Activated naive CD8-positive, alpha-beta T cell treated with anti-CD3 and anti-CD28 coated beads for 36 hours (primary cell): ENCODE measurements at places on chromosomes 3 and 15. TPM values are rescaled to one million over a fixed set of nuclear protein-coding genes. Genes with fewer than 3 reads are reported as not detected.
A peak's percentile ranks its signal among the peaks of the same experiment; 100 is the strongest.

ARID3B gene
- 23.5 TPM for total RNA-seq

XPC gene
- total RNA-seq: 19.8 TPM

FBXW12 gene
- not detected for total RNA-seq

DNA sequence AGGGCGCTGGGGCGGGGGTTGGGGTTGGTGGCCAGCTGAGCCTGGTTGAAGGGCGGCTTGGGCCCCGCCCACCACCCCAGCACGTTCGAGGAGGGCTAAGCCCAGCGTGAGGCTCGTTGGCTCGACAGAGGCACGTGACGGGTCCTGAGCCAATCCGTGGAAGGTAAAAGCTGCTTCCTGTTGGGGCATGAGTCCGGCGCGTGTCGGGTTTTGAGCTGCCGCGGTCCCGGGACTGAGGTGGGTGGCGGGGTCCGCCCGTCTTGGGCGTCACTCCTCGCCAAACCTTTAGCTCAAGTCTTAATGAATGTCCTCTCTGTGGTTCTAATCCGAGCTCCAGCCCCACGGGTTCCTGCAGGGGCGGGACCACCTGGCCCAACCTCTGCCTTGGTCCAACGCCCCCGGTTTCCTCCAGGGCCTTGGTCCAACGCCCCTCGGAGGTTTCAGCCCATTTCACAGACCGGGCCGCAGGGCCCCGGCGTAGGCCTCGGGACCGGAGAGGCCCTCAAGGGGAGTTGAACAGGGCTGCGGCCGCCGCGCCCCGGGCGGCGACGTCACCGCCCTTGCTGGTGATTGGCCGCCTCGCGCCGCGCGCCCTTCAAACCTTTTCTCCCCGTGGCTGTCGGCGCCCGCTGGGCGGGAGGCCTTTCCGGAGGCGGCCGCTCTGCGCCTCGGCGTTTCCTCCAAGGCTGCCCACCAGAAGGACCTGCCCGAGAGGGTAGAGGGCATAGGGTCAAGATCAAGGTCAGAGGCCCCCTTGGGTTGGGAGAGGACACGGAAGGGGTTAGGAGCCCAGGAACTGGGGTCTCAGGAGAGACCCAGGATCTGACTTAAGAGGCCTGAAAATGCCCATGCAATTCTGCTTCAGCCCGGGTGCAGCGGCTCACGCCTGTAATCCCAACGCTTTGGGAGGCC is at the start of gene RCCD1:
Gene RCCD1, plus strand, starts transcription at position 173 of the 912 bp plus-strand sequence. CDS start 1,851 bp downstream, outside the sequence.
- peak; percentile 92 for DNase-seq
- H3K27me3 ChIP-seq: no peaks in the 10 kb centered on the region
- peaks cover 3% of the 10 kb centered on the region for H3K4me1 ChIP-seq

GRCh38 chr3:129315223-129315997 is 36.7 kb downstream of the HMCES start:
- peak overlapping the region; percentile 87 for H3K27ac ChIP-seq
- H3K4me1 ChIP-seq: peaks cover 33% of the 10 kb centered on the region
- H3K36me3 ChIP-seq: peaks cover 6% of the 10 kb centered on the region
- peak; percentile 40 for DNase-seq
- H3K4me3 ChIP-seq: peak overlapping the region; percentile 94
- H3K27me3 ChIP-seq: no peaks in the 10 kb centered on the region

- H3K27me3 ChIP-seq: peaks cover 31% of the 10 kb centered on the region
- H3K27ac ChIP-seq: peak overlapping the region; percentile 100
- H3K4me3 ChIP-seq: peak overlapping the region; percentile 100
- DNase-seq: peak; percentile 78
Measured at GRCh38 chr3:186783731-186784515, 546 bp downstream of the EIF4A2 start.

DNA sequence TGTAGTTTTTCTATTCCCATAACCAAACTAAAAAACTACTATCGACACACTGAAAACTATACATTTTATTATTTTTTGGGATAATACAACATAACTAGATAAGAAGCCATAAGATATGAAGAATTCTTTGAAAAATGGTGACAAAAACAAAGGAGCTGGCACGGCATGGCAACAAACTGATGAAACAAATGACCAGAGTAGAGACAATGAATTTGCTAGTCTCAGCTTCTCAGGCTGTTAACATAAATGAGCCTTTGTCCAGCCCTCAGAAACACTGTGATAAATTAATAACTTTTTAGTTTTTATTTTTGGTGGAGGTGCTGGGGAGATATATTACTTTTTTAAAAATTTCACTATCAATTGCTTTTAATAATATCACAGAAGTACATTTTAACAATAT is 100.7 kb downstream of the SMARCC1 start:
- H3K36me3 ChIP-seq: peaks cover 27% of the 10 kb centered on the region
- no peak overlapping the region for H3K27ac ChIP-seq
- no peaks in the 10 kb centered on the region for H3K27me3 ChIP-seq
- H3K4me3 ChIP-seq: no peak overlapping the region
- DNase-seq: no peak

DNA sequence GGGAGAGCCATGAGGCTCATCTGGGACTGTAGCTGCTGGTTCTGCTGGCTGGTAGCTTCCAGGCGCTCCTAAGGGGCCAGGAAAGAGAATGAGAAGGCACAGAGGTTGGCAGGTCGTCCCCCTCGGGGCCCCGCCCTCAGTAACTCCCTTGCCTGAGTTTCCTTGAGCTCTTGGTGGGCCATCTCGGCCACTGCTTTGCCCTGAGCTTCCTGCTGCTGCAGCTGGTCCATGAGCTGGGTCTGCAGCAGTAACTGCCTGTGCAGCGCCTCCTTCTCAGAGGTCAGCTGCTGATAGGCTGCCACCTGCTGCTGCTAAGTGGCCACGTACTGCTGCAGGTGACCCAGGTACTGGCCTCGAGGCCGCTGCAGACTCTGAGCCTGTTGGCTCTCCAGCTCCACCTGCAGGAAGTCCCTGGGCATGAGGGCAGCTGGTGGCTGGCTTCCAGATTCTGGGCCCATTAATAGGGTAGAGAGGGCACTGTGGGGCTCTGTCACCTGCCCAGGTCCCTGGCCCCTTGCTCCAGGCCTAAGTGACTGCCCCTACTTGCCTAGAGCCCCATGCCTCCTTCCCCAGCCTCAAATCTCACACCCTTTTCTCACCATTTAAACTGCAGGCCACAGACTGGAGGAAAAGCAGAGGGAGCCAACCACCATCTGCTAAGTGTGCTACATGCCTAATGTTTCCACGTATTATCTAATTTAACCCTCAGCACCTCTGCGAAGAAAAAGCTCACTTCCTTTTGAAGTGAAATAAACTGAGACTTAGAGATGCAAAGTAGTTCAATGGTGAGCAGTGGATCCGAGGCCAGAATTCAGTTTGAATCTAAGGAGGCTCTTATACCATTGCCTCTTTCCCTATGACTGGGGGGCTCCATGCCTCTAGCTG is 10.8 kb upstream of the VPS33B start:
- H3K27me3 ChIP-seq: no peaks in the 10 kb centered on the region
- no peak overlapping the region for H3K27ac ChIP-seq
- no peaks in the 10 kb centered on the region for H3K36me3 ChIP-seq
- peaks cover 3% of the 10 kb centered on the region for H3K4me1 ChIP-seq
- peak; percentile 64 for DNase-seq

DNA sequence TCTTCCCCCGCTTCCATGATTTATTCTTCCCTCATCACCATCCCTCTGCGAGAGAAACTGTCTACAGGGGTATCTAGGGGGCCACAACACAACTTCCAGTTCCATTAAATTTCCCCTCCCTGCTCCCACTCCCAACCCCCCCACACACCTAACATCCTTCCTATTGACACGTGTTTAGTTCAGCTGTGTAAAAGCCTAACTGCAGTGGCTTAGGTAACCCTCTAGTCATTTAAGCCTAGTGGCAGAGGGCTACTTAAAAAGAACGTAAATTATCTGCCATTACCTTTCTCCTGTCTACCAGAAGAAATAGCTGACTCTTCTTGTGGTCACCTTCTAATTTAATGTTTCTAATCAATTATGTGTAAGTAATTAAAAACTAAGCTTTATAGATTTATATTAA is 56.3 kb downstream of the ZNF148 start:
- peaks cover 11% of the 10 kb centered on the region for H3K4me1 ChIP-seq
- no peak overlapping the region for H3K4me3 ChIP-seq
- H3K27ac ChIP-seq: no peak overlapping the region
- H3K36me3 ChIP-seq: peaks cover 36% of the 10 kb centered on the region
- no peaks in the 10 kb centered on the region for H3K27me3 ChIP-seq

GRCh38 chr3:64536166-64536565 is 151.6 kb downstream of the ADAMTS9 start:
- H3K27ac ChIP-seq: no peak overlapping the region
- no peaks in the 10 kb centered on the region for H3K36me3 ChIP-seq
- H3K4me3 ChIP-seq: no peak overlapping the region
- H3K4me1 ChIP-seq: peaks cover 8% of the 10 kb centered on the region
- H3K27me3 ChIP-seq: peaks cover 11% of the 10 kb centered on the region

- DNase-seq: no peak
- no peaks in the 10 kb centered on the region for H3K27me3 ChIP-seq
- H3K4me1 ChIP-seq: peaks cover 18% of the 10 kb centered on the region
- no peak overlapping the region for H3K4me3 ChIP-seq
- peaks cover 13% of the 10 kb centered on the region for H3K36me3 ChIP-seq
- no peak overlapping the region for H3K27ac ChIP-seq
Measured at GRCh38 chr3:33664195-33664594, 53.9 kb downstream of the CLASP2 start.

- no peaks in the 10 kb centered on the region for H3K27me3 ChIP-seq
- H3K27ac ChIP-seq: peak overlapping the region; percentile 87
- H3K4me3 ChIP-seq: peak overlapping the region; percentile 6
- peaks cover 62% of the 10 kb centered on the region for H3K4me1 ChIP-seq
Measured at GRCh38 chr3:190617185-190617584, 103.3 kb downstream of the IL1RAP start.

GRCh38 chr3:52688266-52688665 is 2.4 kb downstream of the GNL3 start:
- peaks cover 68% of the 10 kb centered on the region for H3K36me3 ChIP-seq
- no peaks in the 10 kb centered on the region for H3K27me3 ChIP-seq
- DNase-seq: no peak
- H3K4me1 ChIP-seq: peaks cover 63% of the 10 kb centered on the region
- H3K27ac ChIP-seq: peak overlapping the region; percentile 93

GRCh38 chr3:125165189-125165947 is 47.2 kb downstream of the SLC12A8 start:
- H3K27me3 ChIP-seq: no peaks in the 10 kb centered on the region
- H3K4me3 ChIP-seq: no peak overlapping the region
- H3K4me1 ChIP-seq: peaks cover 2% of the 10 kb centered on the region
- no peaks in the 10 kb centered on the region for H3K36me3 ChIP-seq

DNA sequence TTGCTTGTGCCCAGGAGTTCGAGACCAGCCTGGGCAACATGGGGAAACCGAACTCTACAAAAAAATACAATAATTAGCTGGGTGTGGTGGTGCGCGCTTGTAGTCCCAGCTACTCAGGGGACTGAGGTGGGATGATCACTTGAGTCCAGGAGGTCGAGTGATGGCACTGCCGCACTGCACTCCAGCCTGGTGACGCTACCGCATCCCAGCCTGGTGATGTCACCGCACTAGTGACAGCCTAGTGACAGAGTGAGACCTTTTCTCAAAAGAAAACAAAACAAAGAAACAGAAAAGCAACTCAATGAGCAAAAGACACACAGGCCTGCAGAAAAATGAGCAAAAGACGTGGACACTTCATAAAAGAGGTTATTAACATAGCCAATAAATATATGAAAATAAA is 19.9 kb upstream of the SYNM start:
- H3K27me3 ChIP-seq: peaks cover 24% of the 10 kb centered on the region
- H3K4me1 ChIP-seq: peaks cover under 1% of the 10 kb centered on the region
- H3K4me3 ChIP-seq: no peak overlapping the region
- no peaks in the 10 kb centered on the region for H3K36me3 ChIP-seq

DNA sequence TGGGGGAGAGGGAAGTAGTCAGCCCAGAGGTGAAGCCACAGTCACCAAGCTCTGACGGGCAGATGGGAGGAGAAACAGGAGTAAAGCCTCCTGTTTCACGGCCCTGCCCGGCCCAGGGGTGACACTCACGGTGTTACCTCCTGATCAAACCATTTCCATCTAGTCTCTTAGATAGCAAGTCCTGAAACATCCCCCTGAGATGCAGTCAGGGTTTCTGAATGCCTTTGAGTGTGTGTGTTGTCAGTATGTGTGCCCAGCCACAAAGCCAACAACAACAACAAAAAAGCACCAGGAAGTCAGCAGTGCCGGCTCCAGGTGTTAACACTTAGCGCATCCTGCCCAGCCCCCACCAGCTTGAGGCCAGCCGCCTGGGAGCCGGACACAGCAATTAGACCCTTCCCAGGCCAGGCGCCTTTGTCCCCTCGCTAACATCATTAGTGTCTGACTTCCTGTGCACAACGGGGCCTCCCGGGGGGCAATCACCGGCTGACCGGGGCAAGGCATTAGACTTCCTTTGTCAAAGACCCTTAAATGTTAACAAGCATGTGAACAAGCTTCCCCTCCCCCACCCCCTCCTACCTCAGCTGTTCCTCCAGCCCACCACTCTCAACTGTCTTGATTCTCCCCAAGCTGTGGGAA is 34.5 kb downstream of the IL17RD start:
- no peak overlapping the region for H3K27ac ChIP-seq
- H3K27me3 ChIP-seq: no peaks in the 10 kb centered on the region
- peaks cover 2% of the 10 kb centered on the region for H3K4me1 ChIP-seq

DNA sequence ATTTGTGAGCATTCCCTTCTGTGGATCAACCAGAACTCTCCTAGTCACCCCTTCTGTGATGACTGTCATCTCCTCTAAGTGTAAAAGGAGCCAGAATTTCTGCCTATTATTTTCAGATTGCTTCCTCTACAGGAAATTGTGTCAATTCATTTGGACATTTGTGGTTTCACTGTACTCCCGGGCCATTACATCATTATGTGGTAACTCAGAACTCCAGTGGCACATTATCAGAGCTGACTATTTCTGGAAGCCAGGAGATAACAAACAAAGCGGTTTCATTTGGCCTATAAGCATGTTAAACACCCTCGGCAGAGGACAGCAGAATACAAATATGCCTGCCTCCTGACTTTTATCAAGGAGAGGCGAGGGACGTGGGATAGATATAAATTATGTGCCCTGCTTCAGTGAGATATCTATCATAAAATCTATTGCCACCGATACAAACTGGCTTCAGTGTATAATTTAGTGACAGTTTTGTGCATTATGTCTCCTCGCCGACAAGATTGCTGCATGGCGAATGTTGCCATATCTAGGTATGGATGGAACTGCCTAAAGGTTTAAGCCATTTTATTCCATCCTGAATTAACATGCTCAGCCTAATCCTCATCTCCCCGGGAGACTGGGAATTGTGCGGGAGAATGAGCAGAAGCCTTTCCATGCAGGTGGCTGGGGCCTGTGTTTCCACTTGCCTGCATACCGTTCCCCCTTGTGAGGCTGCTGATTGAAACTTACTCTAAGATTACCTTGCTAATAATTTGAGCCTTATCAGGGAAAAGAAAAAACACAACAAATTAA is 193.4 kb upstream of the SEMA6D start:
- no peak overlapping the region for H3K27ac ChIP-seq
- no peaks in the 10 kb centered on the region for H3K4me1 ChIP-seq
- no peaks in the 10 kb centered on the region for H3K36me3 ChIP-seq
- no peak for DNase-seq
- peaks cover 17% of the 10 kb centered on the region for H3K27me3 ChIP-seq

- no peaks in the 10 kb centered on the region for H3K36me3 ChIP-seq
- H3K4me1 ChIP-seq: no peaks in the 10 kb centered on the region
- no peak for DNase-seq
- no peaks in the 10 kb centered on the region for H3K27me3 ChIP-seq
- no peak overlapping the region for H3K4me3 ChIP-seq
- H3K27ac ChIP-seq: no peak overlapping the region
Measured at GRCh38 chr3:195596765-195597171, 13.0 kb upstream of the APOD start.
